ENCODE measurements at places on chromosomes 6 and 20. TPM values are rescaled to one million over a fixed set of nuclear protein-coding genes. Genes with fewer than 3 reads are reported as not detected.

Gene SMIM8
- 6.7 TPM for total RNA-seq

GRCh38 chr6:13446381-13446780 is 41.0 kb downstream of the GFOD1 start:
- no peaks in the 10 kb centered on the region for H3K4me1 ChIP-seq
- no peak for DNase-seq
- H3K36me3 ChIP-seq: no peaks in the 10 kb centered on the region
- H3K4me3 ChIP-seq: no peak overlapping the region

DNA sequence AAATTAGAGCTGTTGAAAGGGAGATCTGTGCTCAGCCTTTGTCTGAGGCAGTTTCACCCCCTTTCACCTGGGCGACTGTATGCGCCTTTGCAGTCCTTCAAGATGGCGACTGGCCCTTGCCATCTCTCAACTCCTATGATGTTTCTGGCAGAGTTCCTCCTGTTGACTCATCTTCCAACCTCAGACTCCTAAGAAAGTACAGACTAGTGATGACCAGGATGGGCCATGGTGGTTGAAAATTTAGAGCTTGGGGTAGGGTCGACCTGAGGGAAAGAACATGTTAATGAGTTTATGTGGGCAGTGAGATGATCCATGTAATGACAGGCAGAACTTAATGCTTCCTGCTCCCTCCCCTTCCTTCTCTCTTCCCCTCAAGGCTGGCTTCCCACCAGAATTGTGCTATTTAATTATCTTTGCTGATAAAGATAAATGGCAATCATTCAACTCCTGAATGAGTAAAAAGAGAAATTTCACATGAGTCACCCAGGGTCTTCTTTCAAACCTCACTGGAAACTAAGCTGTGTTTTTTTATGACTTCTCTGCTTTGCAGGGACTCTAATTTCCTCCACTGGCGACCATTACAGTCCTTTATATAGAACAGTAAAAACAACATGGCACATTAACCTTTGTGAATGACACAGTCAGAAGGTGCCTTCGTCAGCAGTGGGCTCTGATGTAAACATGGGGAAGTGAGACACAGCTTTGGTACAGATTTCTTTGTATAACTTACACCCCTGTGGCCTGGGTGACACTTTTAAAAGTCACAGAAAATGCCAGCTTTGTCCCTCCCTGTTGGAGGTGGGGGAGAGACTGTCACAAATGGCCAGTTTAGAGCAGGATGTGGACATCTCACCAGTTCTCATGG is 103.5 kb downstream of the SCP2D1 start:
- H3K27me3 ChIP-seq: no peaks in the 10 kb centered on the region
- H3K27ac ChIP-seq: no peak overlapping the region
- no peak for DNase-seq
- no peak overlapping the region for H3K4me3 ChIP-seq
- no peaks in the 10 kb centered on the region for H3K36me3 ChIP-seq

GRCh38 chr20:51497542-51498467 is 44.7 kb downstream of the NFATC2 start:
- H3K4me3 ChIP-seq: no peak overlapping the region
- H3K36me3 ChIP-seq: no peaks in the 10 kb centered on the region
- no peak overlapping the region for H3K27ac ChIP-seq
- no peak for DNase-seq
- H3K4me1 ChIP-seq: peaks cover 18% of the 10 kb centered on the region
- H3K27me3 ChIP-seq: no peaks in the 10 kb centered on the region

Gene SALL4
- total RNA-seq: 1.6 TPM

Gene ACTR5
- total RNA-seq: 12.1 TPM

DNA sequence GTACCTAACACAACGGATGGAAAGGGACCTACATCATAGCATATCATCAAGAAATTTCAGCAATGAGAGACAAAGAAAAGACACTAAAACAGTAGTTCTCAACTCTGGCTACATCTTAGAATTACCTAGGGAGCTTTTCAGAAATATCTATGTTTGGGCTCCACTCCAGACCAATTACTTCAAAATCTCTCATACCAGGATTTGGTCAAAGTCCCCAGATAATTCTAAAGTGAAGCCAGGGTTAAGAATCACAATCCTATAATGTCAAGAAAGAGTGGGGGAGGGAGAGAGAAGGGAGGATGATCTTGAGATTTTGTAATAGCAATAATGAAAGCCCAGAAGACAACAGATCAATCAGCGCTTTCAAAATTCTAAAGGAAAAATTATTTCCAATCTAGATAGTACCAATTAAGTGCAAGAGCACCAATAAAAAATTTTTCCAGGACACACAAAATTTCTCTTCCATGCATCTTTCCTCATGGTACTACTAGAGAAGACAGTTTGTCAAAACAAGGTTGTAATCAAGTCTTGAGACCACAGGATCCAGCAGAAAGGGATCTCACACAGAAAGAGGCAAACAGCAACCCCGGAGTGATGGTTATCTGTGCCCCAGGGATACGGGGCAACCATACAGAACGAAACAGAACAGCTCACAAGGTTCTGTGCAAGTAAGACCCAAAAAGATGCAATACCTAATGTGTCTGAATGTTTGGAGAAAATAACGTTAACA is 152.9 kb upstream of the DST start:
- H3K4me3 ChIP-seq: no peak overlapping the region
- peak overlapping the region; percentile 24 for H3K27ac ChIP-seq
- no peak for DNase-seq
- H3K27me3 ChIP-seq: no peaks in the 10 kb centered on the region

- H3K4me1 ChIP-seq: no peaks in the 10 kb centered on the region
- no peaks in the 10 kb centered on the region for H3K36me3 ChIP-seq
- no peaks in the 10 kb centered on the region for H3K27me3 ChIP-seq
Measured at GRCh38 chr6:33136310-33136900, 55.9 kb downstream of the COL11A2 start.

- no peaks in the 10 kb centered on the region for H3K36me3 ChIP-seq
- H3K27me3 ChIP-seq: peaks cover 4% of the 10 kb centered on the region
- no peak overlapping the region for H3K4me3 ChIP-seq
- no peaks in the 10 kb centered on the region for H3K4me1 ChIP-seq
- DNase-seq: no peak
Measured at GRCh38 chr20:63046841-63047240, 40.1 kb upstream of the BHLHE23 start.

DNA sequence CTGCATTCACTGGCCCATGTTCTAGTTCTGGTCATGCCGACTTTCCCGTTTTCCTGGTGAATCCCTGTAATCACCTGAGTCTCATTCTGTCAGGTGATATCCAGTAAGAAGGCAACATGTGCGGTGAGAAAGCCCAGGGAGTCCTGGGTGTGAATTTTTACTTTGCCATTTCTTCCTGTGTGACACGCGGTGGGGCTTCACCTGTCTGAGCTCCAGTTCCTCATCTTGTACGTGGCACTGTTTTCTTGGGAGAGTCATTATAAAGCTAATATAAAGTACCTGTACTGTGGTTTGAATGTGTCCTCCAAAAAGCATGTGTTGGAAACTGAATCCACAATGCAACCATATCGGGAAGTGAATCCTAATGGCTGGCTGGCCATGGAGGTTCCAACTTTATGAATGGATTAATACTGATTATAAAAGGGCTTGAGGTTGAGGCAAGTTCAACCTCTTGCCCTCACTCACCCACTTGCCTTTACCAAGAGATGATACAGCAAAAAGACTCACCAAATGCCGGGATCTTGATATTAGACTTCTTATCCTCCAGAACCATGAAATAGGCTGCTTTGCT is 5.1 kb downstream of the HLA-E start:
- H3K27ac ChIP-seq: no peak overlapping the region
- H3K36me3 ChIP-seq: peaks cover 9% of the 10 kb centered on the region
- peaks cover 7% of the 10 kb centered on the region for H3K4me1 ChIP-seq
- H3K27me3 ChIP-seq: no peaks in the 10 kb centered on the region
- no peak overlapping the region for H3K4me3 ChIP-seq
- no peak for DNase-seq

DNA sequence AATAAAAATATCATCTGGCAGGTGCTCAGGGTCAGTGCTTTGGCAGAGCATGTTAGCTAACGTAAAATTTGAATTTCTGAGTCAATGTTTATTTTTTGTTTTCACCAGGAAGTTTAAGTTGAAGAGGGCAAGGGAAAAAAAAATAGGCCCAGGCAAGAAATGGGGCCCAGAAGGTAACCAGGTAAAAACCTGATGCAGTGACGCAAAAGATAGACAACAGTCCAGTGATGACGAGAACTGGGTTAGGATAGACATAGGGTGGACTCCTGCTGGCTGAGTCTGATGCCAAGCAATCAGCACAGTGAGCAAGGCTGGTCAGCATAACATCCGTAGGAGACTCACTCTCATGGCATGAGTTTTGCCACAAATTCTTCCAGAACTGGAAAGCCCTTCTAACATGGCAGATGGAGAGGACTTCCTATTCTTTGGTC is 42.2 kb downstream of the ZHX3 start:
- H3K27me3 ChIP-seq: no peaks in the 10 kb centered on the region
- H3K4me1 ChIP-seq: no peaks in the 10 kb centered on the region
- H3K27ac ChIP-seq: no peak overlapping the region
- H3K4me3 ChIP-seq: no peak overlapping the region

Gene OR2H1
- not detected for total RNA-seq

DNA sequence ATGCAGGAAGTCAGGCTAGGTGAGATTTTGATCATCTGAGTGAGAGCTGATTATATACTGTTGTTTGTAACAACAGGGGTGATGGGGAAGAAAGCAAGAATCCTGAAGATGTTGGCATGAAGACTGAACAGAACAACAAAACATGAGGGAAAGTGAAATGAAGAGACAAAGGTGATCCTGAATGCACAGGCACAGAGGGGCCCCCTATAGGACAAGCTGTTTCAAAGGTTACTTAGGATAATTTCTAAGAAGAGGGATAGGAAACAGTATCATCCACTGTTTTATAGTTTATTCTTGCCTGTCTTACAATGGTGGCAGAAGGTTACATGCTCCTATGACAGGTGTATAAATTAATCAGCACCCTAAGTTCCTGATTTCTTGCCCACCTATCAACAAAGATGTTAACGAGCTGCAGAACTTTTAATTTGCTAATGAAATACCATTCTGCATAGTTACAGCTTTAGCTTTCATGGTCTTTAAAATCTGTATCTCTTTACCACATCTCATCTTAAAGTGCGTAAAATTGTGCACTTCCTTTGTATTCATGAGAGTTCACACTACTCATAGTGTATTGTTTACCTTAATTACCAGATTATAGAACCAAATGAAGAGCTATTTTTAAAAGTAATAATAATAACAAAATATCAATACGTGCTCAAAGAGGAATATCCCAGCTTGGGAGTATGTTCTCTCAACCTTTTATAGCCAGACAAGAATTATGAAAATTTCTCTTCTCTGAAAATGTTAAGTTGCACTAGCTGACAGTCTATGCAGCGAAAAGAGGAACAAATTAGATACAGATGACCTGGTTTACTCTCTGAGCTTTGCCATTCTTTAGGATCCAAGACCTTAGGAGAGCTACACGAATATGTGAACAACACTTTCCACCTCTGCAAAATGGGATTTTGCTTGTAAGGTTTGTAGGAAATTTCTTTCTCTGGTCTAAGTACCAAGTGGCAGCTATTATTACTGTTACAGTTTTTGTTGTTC is 192.5 kb downstream of the EDN1 start:
- H3K36me3 ChIP-seq: no peaks in the 10 kb centered on the region
- H3K27me3 ChIP-seq: no peaks in the 10 kb centered on the region
- H3K4me1 ChIP-seq: peaks cover 8% of the 10 kb centered on the region
- no peak for DNase-seq
- H3K4me3 ChIP-seq: no peak overlapping the region

Gene IPCEF1
- total RNA-seq: 0.28 TPM

Gene GLP1R
- not detected for total RNA-seq

- no peaks in the 10 kb centered on the region for H3K36me3 ChIP-seq
- H3K4me3 ChIP-seq: no peak overlapping the region
- H3K27ac ChIP-seq: no peak overlapping the region
- no peaks in the 10 kb centered on the region for H3K4me1 ChIP-seq
- H3K27me3 ChIP-seq: no peaks in the 10 kb centered on the region
Measured at GRCh38 chr6:38459291-38459690, 180.4 kb downstream of the BTBD9 start.

DNA sequence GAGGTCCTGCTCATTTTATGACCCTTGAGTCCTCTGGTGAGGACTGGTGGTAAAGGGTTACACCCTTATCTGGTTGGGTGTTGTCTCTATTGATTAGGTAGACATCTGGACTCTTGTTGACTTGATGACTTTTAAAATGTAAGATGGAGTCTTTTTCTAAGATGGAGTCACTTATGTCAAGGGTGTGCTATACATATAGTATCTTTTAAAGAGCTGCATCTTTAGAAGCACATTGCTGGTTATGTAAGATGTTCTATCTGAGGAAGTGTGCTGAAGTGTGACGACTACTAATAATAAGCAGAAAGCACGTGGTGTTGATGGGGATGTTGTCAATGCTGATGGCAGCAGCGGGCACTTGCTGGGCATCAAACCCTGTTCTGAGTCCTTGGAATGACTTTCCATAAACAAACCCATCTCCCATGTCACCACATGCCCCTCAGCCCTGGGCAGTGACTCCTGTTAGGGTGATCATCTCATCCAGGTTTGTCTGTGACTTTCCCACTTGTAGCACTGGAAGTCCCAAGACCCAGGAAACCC is 229.6 kb downstream of the EYA2 start:
- DNase-seq: no peak
- H3K27ac ChIP-seq: no peak overlapping the region
- H3K27me3 ChIP-seq: no peaks in the 10 kb centered on the region
- H3K4me3 ChIP-seq: no peak overlapping the region
- no peaks in the 10 kb centered on the region for H3K4me1 ChIP-seq

DNA sequence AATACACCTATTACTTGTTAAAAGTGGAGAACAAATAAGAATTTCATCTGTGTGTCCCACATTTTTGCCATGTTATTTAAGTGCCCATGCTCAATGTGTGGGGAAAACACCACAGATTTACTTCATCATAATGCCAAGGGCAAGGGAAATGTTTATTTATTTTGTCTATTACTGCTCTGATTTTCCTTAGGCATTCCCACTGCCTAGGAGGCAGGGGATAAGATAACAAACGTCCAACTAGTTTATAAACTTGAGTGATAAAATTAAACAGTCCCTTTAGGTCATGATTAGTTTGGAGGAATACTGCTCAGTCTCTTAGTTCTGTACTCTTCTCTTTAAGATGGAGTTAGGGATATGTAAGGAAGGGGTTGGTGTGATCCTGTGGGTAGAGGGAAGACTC is 598.4 kb upstream of the MARCKS start:
- no peaks in the 10 kb centered on the region for H3K4me1 ChIP-seq
- H3K36me3 ChIP-seq: no peaks in the 10 kb centered on the region
- no peaks in the 10 kb centered on the region for H3K27me3 ChIP-seq
- no peak overlapping the region for H3K27ac ChIP-seq
- H3K4me3 ChIP-seq: no peak overlapping the region

Gene HLA-DRB5
- not detected for total RNA-seq

- no peak overlapping the region for H3K27ac ChIP-seq
- no peaks in the 10 kb centered on the region for H3K27me3 ChIP-seq
- DNase-seq: no peak
Measured at GRCh38 chr6:108662702-108663101, 102.0 kb downstream of the FOXO3 start.

Gene STX11
- 3.2 TPM for total RNA-seq

GRCh38 chr6:127332383-127332961 is 10.9 kb downstream of the ECHDC1 start:
- H3K27me3 ChIP-seq: no peaks in the 10 kb centered on the region
- no peak overlapping the region for H3K4me3 ChIP-seq
- no peak overlapping the region for H3K27ac ChIP-seq
- peaks cover 8% of the 10 kb centered on the region for H3K4me1 ChIP-seq
- peaks cover 18% of the 10 kb centered on the region for H3K36me3 ChIP-seq

Gene SLC13A3
- 0.31 TPM for total RNA-seq

GRCh38 chr6:35929601-35930000 is 8.7 kb upstream of the SRPK1 start:
- H3K27ac ChIP-seq: no peak overlapping the region
- no peak overlapping the region for H3K4me3 ChIP-seq
- no peak for DNase-seq

GRCh38 chr6:82761674-82762345 is 303.8 kb downstream of the UBE3D start:
- H3K27ac ChIP-seq: no peak overlapping the region
- no peaks in the 10 kb centered on the region for H3K36me3 ChIP-seq
- H3K4me3 ChIP-seq: no peak overlapping the region
- no peaks in the 10 kb centered on the region for H3K27me3 ChIP-seq
- no peaks in the 10 kb centered on the region for H3K4me1 ChIP-seq

Gene ARG1
- total RNA-seq: not detected
